ENCODE measurements at places on chromosomes 2 and 18.

- DNase-seq, result no peak
Observed at GRCh38 chr2:178394859-178395258, 56.1 kb downstream of the PRKRA start.

DNA sequence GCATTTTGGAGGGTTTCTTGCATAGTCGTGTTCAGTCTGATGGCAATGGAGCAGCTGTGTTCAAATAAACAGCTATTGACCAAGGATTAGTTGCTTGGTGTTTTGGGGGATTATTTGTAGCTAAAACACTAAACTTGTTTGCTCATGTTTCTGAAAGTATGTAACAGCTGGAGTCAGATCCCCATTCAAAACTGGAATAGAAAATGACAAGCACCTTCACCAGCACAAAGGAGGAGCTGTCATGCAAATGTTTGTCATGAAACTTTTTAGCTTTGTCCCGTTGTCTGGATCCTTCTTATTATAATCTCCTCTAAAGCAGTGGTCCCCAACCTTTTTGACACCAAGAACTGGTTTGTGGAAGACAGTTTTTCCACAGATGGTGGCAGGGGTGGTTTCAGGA is 96.9 kb upstream of the ZNF236 start:
- DNase-seq, result no peak

DNA sequence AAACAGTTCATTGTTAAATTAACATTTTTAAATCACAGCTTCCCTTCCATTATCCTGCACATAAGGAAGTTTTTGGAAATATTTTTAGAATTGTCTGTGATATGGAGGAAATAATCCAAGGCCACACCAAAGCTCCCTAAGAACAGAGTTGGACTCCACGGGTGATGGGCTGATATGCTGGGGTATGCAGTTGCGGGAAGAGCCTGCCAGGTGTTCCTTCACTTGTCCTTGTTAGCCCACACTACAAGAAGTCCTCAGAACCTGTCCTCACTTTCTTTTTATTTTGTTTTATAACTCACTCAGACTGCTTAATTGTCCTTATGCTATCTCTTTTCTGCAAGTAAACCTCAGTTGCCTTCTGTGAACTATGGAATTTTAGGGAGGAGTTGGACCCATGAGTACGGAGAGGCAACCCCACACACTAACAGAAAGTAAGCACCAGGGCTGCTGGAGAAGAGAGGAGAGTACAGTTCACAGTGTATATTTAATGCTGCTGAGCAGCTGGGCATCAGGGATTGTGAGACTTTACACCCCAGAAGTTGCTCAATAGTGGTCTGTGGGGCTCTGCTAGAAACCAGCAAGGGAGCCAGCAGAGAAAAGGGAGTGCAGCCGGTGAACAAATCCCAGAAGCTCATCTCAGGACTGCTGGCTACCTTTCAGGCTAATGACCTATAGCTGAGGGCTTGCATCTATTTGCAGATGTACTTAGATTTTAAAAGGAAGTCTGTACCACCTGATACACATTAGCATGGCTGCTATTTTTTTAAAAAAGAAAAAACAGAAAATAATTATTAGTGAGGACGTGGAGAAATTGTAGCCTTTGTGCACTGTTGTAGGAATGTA is 280.1 kb upstream of the STON1 start:
- DNase-seq, result no peak

- DNase-seq, result no peak
Observed at GRCh38 chr2:199627417-199627816, 169.7 kb upstream of the SATB2 start.

GRCh38 chr2:240798327-240798905 is 21.6 kb downstream of the KIF1A start:
- DNase-seq, result no peak

- no peak for DNase-seq
Observed at GRCh38 chr2:108805782-108806181, 19.2 kb downstream of the CCDC138 start.

Measured in stimulated activated CD8-positive, alpha-beta memory T cell treated with anti-CD3 and anti-CD28 coated beads, Interleukin-15, amount 100 ng/mL, for 4 hours (primary cell).